ENCODE measurements at places on chromosomes 4 and X.

GRCh38 chr4:139843641-139844040, 178.0 kb downstream of the MGST2 start:
- DNase-seq, result no peak

DNA sequence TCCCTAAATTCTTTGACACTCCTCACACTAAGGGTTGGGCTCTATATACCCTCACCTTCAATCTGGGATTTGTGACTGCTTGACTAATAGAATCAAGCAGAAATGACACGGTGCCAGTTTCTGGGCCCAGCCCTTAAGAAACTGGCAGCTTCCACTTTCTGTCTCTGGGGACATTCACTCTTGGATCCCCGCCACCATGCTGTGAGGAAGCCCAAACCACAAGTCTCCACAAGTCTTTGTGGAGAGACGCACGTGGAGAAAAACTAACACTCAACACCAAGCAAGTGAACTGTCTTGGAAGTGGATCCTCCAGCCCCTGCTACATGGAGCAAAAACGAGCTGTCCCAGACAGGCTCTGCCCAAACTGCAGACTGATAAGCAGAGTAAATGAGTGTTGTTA, 1.1 kb upstream of the EDNRA start:
- no peak for DNase-seq

DNA sequence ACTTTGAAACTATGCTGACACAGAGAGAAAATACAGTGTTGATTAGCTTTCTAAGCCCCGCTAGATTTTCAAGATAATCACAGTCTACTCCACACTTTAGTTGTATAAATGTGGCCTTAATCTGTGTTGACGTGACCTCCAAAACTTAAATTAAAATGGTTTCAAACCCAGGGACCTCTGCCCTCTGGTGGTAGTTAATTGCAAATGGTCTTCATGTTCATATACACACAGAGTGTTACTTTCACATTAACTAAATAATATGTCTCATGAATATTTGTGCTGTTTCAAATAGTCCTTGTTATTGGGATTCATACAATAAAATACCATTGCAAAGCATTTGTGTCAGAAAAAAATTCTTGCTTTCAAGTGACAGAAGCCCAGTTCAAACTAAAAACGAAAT, 64.3 kb downstream of the TASL start:
- no peak for DNase-seq

GRCh38 chrX:129540722-129541184, 694 bp downstream of the OCRL start:
- DNase-seq, result no peak

DNA sequence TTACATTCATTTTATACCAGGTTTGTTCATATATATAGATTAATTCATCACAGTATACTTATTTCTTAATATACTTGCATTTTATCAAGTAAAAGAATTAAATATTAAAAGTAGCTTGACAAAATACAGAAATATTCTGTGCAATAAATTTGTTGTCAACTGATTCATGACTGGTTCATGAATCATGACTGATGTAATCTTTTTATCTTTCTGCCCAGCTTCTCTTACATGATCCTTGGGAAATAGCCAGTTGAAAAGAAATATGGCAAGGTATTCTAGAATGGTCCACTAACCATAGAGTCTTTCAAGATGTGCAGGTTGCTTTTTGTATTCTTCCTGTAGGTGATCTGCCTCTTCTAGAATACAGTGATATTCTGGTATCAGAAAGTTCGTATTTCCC, 4.2 kb upstream of the CCNA2 start:
- DNase-seq, result no peak

DNA sequence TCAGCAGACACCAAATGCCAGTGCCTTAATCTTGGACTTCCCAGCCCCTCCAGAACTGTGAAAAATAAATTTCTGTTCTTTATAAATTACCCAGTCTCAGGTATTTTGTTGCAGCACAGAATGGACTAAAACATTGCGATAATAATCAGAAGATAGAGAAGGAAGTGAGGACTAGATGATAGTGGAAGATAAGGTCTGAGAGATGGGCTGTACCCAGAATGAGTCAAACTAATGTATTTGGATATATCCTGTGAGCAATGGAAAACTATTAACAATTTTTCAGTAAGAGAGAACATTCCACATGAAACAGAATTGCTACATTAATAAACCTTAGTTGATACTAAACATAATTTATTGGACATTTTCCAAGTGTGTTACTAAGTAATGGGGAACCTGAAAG, 93.3 kb downstream of the FANCB start:
- DNase-seq, result no peak

DNA sequence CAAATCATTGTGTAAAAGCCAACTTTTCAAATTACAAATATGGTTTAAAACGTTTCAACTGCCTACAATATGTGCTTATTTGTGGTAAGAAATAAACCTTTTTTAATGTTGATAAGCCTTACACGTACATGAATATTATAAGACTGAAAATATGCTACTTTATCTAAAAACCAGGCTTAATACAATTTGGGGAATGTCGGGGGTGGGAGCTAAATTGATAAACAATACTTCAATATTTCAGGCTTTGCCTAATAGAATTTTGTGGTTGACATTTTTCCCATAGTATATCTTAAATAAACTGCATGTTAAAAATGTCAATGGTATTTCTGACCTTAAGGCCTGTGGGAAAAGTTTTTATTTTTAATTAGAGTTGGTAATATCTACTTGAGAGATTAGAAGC, 69.8 kb upstream of the SLIT2 start:
- DNase-seq, result no peak

- DNase-seq, result no peak
Observed at GRCh38 chr4:71857713-71858451, 74.0 kb upstream of the GC start.

DNA sequence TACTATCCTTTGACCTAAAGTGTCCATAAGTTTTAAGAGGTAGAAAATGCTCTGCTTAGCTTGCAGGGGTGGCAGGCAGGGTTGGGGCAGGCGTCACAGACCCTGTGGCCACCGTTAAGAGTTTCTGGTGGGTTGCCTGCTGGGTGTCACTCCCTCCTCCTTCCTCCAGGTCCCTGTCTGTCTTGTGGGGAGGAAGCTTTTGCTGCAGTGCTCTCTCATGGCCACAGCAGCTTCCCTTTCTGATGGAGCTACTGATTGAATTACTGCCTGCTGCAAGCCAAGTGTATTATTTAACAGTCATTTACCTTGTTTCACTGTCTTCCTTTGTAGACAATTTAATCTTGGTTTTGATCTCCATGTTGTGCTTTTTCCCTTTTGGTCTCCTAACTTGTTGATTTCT, 384.6 kb downstream of the IDS start:
- no peak for DNase-seq

GRCh38 chrX:119459181-119459580, 9.1 kb upstream of the SLC25A5 start:
- DNase-seq, result no peak

- no peak for DNase-seq
Observed at GRCh38 chrX:6810776-6811175, 275.9 kb upstream of the VCX3A start.

DNA sequence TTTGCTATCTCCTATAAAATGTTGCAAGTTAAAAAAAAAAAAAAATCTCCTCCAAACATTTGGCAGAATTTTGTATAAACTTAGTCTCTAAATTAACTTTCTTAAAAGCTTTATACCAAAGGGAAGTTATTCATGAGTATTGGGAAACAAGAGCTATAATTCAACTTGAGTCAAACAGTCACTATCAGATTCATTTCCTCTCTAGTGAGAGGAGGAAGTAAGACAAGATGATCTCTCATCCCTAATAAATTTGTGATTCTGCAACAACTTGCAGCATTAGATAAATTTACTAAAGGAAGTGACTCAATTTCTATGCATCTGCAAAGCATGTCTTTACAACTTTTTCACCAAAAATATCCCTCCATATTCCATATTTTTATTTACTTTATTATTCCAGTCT, 135.4 kb upstream of the GNPDA2 start:
- no peak for DNase-seq

DNA sequence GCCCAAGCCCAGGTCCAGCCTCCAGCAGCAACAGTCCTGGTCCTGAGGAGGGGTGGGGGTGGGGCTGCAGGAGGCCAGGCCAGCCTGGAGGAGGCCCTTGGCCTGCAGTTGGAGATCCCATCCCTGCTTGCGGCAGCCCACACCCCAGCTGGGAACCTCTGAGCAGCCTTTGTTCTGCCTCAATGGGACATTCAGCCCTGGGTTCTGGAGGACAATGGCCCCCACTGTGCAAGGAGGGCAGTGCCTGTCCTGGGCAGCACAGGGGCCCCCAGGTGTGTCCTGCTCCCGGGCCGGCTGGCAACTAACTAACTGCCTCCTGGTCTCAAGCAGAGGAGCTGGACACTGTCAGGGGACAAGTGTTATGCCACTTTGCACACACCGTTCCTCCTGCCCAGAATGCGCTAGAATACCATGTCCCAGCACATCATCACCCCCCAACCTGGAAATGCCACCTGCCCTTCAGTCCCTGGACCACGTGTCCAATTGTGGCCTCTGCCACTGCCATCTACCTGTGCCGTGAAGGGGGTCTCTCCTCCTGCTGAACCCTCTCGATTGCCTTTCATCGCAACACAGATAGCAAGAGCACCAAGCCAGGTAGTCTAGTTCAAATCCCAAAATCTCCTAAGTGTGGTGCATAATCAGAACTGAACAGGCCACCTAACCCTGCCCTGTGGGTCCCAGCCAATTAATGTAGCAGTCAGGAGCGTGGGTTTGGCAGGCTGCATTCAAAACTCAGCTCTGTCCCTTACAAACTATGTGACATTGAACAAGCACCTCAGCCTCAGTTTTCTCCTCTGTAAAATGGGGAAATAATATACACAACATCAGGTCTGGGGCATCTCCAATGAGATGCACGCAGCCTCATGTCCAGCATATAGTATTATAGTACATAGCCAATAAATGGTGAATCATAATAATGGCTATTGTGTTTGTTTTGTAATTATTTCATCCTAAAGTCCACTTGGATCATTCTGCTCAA, 8.8 kb downstream of the PPP2R2C start:
- no peak for DNase-seq

GRCh38 chr4:162163892-162164759, at the start of gene FSTL5:
FSTL5 (minus strand) TSS chr4:162164000; CDS start chr4:162111396, 52,604 bp downstream.
- no peak for DNase-seq

GRCh38 chrX:106906361-106906760, 3.2 kb upstream of the RIPPLY1 start:
- no peak for DNase-seq

DNA sequence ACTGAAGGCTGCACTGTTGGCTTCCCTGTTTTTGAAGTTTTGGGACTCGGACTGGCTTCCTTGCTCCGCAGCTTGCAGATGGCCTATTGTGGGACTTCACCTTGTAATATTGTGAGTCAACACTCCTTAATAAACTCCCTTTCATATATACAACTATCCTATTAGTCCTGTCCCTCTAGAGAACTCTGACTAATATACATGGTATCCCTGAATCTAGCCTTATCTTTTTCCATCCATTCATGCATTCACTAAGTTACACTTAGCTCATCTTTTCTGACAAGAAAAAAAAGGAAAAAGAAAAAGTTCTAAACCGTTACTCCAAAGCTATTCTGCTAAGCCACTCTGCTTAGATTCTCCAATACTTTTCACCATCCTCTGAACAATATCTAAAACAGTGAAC, 1260.2 kb upstream of the PCDH7 start:
- DNase-seq, result no peak

DNA sequence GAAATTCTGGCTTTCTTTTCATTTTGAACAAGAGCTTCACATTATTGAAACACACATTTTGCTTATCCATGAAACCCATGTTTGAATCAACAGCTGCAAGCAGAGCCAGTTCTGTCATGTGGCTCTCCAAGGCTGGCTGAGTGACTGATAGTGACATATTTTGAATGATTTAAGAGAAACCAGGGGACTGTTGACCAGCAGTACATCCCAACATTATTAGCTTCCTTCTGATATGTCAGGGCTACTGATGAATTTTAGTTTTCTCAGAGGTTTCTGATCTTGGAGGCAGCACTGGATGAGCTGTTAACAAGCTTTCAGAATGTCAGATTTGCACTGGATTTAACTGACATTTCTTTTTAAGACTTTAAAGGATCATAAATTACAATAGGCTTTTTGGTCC, 74.6 kb upstream of the GRXCR1 start:
- no peak for DNase-seq

- no peak for DNase-seq
Observed at GRCh38 chrX:108945883-108946523, 209.6 kb upstream of the IRS4 start.

DNA sequence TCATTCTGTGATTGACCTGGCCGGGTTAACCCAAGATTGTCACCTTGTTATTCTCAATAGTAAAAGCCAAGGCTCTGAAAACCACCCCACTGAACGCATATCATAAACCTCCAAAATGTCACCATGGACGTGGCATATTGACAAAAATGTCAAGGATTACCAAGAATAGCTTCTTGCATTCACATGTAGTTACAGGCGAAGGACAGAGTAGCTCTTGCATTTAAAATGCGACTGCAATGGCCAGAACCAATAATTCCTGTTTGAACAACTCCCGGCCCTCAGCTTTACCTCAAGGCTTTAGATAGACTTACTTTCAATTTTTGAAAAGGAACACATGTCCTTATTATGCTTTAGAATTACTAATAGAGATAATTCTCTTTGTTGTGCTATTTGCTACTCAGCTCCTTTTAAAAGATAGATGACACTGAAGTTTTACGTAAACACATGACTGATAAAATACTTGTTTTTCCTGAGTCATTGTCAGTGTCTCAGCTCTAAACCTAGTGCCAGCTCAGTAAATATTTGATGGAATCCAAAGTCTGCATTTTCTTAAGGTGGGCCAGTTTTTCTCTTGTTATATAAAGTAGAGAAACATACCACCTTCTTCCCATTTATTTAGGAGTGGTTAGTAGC, 66.3 kb downstream of the CLDN34 start:
- DNase-seq, result no peak

DNA sequence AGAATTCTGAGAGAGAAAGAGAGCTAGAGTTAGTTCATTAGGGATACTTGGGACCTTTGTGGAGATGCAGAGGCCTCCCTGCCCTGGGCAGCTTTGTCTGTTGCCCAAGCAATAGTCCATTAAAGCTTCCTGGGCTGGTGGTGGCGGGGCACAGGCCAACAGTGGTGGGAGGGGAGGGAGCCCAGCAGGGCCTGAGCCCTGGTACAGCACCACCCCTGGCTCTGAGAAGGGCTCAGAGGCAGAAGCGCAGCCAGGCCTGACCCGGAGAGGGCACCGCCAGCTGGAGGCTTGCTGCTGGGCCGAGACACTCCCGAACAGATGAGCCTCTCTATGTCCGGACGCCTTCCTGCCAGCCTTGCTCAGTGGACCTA, 65.3 kb downstream of the EFNB1 start:
- DNase-seq, result no peak

- peak; percentile 11 for DNase-seq
Observed at GRCh38 chrX:153662266-153662665, 11.3 kb downstream of the PNCK start.

GRCh38 chr4:55568905-55569504, 22.3 kb upstream of the CLOCK start:
- no peak for DNase-seq

- no peak for DNase-seq
Observed at GRCh38 chrX:86210772-86211171, 62.5 kb downstream of the DACH2 start.

DNA sequence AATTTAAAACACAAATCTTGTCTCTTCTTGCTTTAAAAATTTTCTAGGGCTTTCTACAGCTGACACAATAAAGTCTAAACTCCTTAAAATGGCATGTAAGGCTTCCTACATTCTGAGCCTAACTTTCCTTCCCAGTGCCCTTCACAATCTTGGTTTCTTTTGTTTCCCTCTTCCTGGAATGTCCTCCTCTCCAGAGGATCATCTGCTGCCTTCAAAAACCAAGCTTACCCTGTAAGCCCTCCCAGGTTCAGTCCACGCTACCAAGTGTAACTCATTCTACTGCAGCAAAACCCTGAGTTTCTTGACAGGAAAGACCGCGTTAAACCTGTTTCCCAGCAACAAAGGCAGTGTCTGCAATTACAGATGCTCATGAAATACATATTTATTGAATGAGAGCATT, 91.3 kb downstream of the SHISA3 start:
- no peak for DNase-seq
